ENCODE measurements at places on chromosomes 11 and 22.
A peak's percentile ranks its signal among the peaks of the same experiment; 100 is the strongest.

DNA sequence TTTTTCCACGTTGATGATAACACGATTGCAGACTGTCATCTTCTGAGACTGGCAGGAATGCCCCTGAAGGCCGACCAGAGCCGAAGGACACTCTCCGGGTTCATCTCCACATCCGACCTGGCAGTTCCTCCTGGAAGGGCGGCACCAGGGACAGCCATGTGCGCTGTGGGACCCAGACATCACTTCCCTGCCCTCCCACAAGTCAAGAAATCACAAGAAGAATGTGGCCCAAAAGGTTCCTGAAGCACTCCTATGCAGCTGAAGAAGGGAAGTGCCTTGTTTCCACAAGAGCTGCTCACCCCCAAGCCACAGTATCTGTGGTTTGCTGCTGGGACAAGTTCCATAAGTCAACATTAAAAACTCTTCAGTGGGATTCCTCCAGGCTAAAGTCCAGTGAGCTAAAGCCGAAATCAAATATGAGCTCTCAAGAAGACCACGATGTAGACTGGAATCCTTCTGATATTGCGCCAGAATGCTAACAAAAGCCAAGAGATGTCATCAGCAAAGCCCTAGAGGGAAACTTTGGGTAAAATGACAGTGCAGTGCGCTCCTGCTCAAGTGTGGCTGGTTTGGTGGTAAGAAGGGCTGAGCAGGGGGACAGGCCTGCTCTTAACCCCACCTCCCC, 21.2 kb downstream of the PACSIN2 start:
- DNase-seq: no peak

- no peak for DNase-seq
Measured at GRCh38 chr11:108643974-108644373, 20.9 kb upstream of the DDX10 start.

DNA sequence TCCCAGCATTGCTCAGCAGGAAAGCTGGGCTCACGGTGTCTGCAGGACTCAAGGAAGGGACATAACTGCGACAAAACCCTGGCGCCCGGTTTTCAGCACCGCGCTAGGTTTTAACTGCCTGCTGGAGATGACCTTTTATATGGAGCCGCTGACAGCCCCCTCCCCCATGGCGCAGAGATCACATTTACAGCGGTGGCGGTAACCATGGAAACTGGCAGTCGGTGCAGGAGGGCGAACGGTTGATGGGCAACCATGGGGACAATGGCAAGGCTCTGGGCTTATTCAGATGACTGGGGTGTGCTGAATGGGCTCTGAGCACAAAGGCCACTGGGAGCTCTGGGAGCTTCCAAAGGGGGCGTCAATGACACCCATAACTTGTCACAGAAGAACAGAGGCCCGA, 37.2 kb downstream of the CELSR1 start:
- DNase-seq: peak; percentile 39

GRCh38 chr11:7936615-7937014, 4.9 kb downstream of the OR10A3 start:
- no peak for DNase-seq

DNA sequence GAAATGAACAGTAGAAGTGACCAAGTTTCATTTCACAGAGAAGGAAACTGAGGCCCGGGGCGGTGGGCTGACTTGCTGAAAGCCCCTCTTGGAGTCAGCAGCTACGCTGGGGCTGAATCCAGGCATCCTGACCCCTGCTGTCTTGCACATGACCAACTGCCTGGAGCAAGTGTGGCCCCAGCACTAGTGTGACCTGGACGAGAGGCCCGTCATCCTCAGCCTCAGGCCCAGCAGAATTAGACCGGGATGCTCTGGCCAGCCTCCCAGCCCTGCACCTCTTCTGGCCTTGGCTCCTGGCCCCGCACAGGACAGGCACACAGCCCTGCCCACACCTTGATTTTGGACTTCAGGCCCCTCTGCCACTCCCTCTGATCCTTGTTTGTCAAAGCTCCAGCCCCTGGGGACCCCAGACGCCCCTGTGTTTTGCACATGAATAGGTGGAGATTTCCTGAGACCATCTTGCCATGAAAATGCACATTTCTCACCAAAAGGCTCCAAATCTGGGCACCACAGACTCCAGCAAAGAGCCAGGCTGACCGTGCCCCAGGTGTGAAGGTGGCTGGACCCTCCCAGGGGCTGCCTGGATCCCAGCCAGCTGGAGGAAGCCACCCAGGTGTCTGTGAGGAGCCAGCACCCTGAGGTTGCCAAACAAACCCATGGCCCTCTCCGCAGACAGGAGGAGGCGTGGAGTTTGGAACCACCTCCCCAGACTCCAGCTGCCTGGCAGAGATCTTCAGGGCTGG, 24.9 kb downstream of the FGF4 start:
- DNase-seq: no peak

DNA sequence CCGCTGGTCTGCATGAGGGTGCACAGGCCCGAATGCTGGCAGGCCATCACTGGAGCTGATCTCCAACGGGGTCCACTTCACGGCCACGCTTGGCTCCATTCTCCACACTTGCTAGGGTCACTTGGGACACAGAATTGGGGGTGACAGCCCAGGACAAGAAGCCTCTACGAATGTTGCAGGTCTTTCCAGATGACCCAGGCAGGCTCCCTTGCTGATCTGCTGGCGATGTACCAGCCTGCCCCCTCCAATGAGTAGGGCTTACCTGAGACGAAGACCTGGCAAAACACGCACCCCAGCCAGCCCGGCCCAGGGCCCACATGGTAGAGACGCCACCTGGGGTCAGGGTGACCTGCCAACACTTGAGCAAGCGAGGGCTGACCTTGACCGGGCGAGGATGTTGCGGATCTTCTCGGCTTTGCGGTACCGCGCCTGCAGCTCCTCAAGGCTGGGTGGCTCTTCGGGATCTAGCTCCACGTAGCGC, 44.9 kb downstream of the C11orf58 start:
- no peak for DNase-seq

DNA sequence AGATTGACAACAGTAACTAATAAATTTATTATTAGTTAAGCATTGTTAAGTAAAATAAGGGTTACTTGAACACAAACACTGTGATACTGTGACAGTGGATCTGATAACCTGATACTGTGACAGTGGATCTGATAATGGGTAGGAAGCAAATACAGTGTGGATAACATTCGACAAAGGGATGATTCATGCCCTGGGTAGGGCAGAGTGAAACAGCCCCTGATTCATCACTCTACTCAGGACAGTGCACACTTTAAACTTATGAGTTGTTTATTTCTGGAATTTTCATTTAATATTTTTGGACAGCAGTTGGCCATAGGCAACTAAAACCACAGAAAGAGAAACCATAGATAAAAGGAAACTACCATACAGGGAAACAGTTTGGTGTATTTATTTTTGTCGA, 60.8 kb upstream of the CTSC start:
- DNase-seq: no peak

DNA sequence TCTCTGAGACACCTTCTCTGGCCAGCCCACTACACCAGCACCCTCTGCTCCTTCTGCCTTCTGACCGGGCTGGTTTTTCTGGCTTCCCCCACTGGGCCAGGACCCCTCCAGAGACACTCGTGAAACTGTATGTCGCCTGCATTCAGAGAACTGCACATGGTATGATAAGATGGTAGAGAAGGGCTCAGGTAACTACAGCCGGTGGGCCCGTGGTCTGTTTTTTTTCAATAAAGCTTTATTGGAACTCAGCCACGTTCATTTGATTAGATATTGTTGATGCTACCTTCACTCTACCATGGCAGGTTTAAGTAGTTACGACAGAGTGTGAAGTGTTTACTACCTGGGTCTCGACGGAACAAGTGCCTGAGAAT, 514.0 kb downstream of the TBC1D22A start:
- no peak for DNase-seq

- DNase-seq: no peak
Measured at GRCh38 chr11:34731603-34732002, 110.7 kb downstream of the EHF start.

DNA sequence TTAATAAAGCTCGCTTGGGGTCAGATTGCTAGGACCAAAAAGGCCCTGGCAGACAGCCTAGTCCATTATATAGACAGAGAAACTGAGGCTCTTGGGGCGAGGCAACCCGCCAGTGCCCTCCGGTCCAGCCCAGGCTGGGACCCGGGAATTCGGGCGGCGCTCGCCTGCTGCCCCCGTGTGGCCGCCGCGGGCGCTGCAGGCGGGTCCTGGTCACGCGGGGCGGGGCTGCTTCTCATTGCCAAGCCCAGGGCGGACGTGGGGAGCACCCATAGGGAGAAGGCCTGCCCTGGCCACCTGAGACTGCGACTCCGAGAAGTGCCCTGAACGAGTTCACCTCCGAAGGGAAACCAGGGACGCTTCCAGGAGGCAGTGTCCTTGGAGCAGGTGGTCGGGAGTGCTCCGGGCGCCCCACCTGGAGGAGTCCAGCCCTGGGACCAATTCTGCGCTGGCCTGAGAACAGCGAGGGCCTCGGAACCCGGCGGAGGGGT, 36.0 kb upstream of the CSNK1E start:
- DNase-seq: peak; percentile 46

DNA sequence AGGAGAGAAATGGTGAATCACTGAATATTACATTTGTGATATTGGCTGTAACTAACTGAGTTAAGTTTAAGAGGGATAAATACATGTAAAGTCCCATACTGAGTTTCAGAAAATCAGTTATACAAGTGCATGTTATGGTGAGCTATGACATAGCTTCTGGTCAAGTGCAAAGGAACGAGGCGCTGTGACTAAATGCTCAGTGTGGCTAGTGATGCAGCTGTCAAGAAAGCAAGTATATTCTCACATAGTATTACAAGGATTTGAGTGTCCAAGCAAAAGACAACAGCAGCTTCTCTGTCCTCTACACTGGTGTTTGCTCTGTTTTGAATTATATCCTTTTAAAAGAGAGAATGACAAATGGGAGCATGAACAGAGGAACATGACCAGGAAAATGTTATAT, 40.1 kb downstream of the CSRP3 start:
- no peak for DNase-seq

DNA sequence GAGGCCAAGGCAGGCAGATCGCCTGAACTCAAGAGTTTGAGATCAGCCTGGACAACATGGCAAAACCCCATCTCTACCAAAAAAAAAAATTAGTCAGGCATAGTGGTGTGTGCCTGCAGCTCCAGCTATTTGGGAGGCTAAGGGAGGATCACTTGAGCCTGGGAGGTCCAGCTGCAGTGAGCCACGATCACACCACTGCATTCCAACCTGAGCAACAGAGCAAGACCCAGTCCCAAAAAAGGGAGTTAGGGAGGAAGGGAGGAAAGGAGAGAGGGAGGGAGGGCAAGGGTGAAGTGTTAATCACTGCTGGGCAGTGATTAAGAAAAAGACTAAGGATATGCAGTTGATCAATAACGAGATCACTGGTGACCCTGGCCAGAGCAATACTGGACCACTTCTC, 56.0 kb upstream of the APOA1 start:
- DNase-seq: no peak

DNA sequence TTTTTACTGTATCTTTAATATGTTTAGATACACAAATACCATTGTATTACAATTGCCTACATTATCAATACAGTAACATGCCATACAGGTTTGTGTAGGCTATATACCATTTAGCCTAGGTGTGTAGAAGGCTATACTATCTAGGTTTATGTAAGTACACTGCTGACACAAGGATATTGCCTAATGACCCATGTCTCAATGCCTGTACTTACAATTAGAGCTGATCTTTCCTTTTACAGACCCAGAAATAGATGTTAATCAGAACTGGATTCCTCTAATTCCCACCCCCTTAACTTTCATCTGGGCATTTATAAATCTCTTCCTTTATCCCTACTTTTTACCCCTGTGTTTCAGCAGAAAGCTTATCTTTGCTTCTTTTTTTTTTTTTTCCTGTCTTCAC, 229.5 kb downstream of the METTL15 start:
- DNase-seq: no peak

DNA sequence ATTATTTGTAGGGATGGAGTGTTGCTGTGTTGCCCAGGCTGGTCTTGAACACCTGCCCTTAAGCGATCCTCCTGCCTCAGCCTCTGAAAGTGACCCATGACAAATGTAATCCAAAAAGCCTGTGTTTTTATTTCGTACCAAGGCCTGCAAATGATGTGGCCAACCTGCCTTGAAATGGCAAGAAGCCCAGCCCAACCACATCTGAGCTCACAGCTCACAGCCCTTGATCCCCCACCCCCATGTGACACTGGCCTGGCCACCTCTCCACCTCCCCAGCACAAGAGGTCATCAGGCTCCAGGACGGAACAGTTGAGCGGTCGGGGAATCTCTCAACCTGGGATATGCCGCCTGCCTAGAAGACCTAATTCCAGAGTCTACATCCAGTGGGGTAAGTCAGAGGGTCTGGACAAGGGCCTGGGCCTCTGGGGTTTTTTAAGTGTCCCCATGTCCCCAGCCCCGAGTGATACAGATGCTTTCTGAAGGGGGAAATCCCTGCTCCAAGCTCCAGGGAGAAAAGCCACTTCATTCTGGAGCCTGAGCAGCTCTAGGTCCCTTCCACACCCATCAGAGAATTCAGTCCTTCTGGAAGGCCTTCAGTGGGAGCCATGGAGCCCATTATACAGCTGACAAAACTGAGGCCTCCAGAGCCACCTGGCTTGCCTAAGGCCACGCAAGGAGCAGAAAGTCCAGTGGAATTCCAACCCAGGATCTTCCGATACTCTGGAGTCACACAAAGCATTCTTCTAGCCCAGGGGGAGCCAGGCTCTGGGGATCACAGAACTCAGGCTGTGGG, 70.7 kb downstream of the MN1 start:
- DNase-seq: no peak

GRCh38 chr11:1557904-1558774, 13.9 kb downstream of the DUSP8 start:
- DNase-seq: no peak

- no peak for DNase-seq
Measured at GRCh38 chr11:98136357-98136756, 884.4 kb upstream of the CNTN5 start.

GRCh38 chr11:124536520-124536919, 6.9 kb downstream of the OR8B12 start:
- DNase-seq: no peak

- no peak for DNase-seq
Measured at GRCh38 chr22:20840646-20841371, 17.8 kb downstream of the PI4KA start.

DNA sequence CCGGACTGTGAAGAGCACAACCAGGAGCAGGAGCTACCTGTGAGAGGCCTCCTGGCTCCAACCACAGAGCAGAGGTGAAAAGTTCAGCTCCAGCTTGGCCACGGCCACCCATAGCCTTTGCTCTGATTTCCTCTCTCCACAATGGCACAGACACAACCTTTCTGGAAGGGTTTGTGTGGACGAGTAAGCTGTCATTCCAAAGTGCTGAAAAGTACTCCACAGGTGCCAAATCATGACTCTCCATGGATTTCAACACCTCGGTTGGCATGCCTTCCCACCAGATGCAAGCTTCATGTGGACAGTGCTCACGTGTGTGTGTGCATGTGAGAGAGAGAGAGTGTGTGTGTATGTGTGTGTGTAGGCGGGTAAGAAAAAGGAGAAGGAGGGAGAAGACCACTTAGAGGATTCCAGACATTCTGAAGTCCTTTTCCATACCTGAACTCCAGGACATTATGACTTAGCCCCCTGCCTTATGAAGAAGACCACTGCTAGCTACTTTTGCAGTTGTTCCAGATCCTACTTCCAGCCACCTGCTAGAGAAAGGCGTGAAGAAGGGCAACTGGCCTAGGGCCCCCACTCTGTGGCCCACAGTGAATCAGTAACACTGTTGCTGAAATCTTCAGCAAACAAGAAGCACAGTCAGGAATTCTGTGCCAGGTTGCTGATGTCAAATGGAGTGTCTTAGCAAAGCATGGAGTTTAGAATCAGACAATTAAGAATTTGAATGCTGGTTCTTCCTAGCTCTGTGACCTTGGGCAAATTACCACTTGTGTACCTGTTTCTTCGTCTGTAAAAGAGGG, 13.9 kb upstream of the NAV2 start:
- DNase-seq: no peak

- DNase-seq: peak; percentile 65
Measured at GRCh38 chr11:112255067-112255720, 5.5 kb downstream of the PLET1 start.

- DNase-seq: no peak
Measured at GRCh38 chr22:48258064-48258701, 1495.7 kb downstream of the TBC1D22A start.
